Melanocyte of skin (primary cell): ENCODE measurements at places on chromosomes 2 and 18. TPM values are rescaled to one million over a fixed set of nuclear protein-coding genes. Genes with fewer than 3 reads are reported as not detected.

The ATP6V1C2 gene
- total RNA-seq: under 0.01 and 1.5 TPM in 2 replicates

The NEDD4L gene
- 240 and 359 TPM in 2 replicates for total RNA-seq

The CCDC121 gene
- total RNA-seq: 1.1 and 1.3 TPM in 2 replicates

The SLC19A3 gene
- 6.7 and 7.9 TPM in 2 replicates for total RNA-seq
